SW480 (cell line): ENCODE measurements at places on chromosomes 1 and 21.

GRCh38 chr1:2236695-2237677 lies 8.9 kb downstream of the SKI start:
- peak; percentile 93 for DNase-seq

DNA sequence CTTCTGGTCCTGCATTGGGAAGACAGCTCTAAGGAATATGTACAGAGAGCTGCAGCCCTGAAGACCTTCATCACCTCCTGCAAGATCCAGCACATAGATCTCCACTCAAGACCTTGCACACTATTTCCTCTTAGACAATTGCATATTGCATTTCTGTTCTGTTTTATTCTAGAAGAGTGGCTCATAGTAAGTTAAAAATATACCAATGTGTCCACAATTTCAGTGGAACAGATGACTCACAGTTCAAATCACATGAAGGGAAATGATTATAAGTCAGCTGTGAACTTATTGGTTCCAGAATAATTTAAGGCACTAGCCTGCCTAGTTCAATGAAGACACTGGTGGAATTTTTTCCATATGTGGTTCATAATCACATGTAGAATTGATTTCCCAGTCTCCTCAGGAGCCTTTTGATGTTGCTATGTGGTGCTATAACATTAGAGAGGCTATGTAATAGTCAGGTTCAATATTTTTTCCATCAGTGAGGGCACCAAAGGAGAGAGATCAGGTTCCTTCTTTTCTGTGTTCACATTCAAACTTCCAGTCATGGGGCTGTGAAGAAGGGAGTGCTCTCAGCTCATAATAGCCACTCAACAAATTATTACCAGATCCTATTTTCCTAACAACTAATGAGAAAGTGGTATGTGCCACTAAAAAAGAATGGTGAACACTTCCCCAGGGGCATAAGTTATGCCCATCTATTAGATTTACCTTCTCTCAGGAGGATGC lies 9.8 kb upstream of the AK5 start:
- DNase-seq, result no peak

GRCh38 chr1:87961992-87962391 lies 633.3 kb downstream of the LMO4 start:
- no peak for DNase-seq

GRCh38 chr1:178521241-178521640 lies 8.3 kb downstream of the TEX35 start:
- no peak for DNase-seq

DNA sequence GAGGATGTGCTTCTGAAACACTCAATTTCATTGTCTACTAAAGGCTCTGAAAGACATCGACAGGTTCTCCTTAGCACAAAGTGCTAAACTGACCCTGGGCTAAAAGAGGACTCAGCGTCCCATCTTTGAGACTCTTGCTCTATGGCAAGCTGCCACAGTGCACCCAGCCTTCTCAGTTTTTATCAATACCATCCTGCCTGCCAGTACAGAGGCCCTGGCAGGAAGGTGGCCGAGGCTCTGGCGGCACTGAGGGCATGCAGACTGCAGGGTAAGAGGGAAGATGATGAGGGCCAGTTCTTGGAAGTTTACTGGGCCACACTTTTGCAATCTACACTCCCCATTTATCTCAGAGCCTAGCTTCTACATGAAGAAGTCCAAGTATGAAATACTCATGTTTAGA lies 5.3 kb downstream of the OLFML2B start:
- DNase-seq, result no peak

- no peak for DNase-seq
Observed at GRCh38 chr21:44405948-44406872, 49.1 kb upstream of the LRRC3 start.

GRCh38 chr1:97926017-97926708 lies 5.3 kb upstream of the DPYD start:
- DNase-seq, result no peak
